AG08396 (cell line): ENCODE measurements at places on chromosomes 2 and 18.
A peak's percentile ranks its signal among the peaks of the same experiment; 100 is the strongest.

DNA sequence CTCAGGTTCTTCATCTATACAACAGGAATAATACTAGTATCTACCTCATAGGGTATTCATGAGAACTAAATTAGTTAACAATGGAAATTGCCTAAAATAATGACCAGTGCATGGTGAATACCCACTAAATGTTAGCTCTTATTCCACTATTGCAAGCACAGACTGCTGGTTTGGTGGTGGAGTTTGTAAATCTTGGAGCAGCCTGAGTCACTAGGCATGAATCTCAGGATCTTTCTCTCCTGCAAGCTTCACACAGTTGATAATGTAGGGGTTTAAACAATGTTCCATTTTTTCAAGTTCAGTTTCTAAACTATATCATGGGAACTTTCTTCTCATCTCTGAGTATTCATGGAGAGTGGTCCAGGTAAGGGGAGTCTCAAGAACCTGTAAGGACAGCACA is 84.0 kb downstream of the OSR1 start:
- DNase-seq: peak; percentile 7

GRCh38 chr2:240913810-240914644 is 7.9 kb downstream of the CROCC2 start:
- peak; percentile 76 for DNase-seq

DNA sequence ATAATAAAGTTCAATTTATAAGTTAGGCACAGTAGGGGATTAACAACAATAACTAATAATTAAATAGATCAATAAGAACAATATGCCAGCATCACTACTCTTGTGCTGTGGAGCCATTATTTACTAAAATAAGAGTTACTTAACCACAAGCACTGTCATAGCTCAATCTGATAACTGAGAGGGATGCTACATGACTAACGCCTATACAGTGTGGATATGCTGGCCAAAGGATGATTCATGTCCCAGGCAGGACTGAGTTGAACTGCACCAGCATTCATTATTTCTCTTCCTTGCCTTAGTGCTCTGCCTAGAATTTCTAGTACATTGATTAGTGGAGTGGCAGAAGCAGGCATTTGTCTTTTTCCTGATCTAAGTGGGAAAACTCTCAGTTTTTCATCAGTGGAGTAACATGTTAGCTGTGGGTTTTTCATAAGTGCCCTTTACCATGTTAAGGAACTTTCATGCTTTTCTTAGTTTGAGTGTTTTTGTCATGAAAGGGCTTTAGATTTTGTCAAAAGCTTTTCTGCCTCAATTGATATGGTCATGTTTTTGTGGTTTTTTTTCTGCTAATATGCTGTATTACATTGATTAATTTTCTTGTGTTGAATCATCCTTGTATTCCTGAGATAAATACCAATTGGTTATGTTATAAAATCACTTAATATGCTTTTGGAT is 21.7 kb downstream of the KIAA1328 start:
- peak; percentile 39 for DNase-seq

- no peak for DNase-seq
These were observed 118.7 kb downstream of the EPB41L3 start for GRCh38 chr18:5424903-5425664.

DNA sequence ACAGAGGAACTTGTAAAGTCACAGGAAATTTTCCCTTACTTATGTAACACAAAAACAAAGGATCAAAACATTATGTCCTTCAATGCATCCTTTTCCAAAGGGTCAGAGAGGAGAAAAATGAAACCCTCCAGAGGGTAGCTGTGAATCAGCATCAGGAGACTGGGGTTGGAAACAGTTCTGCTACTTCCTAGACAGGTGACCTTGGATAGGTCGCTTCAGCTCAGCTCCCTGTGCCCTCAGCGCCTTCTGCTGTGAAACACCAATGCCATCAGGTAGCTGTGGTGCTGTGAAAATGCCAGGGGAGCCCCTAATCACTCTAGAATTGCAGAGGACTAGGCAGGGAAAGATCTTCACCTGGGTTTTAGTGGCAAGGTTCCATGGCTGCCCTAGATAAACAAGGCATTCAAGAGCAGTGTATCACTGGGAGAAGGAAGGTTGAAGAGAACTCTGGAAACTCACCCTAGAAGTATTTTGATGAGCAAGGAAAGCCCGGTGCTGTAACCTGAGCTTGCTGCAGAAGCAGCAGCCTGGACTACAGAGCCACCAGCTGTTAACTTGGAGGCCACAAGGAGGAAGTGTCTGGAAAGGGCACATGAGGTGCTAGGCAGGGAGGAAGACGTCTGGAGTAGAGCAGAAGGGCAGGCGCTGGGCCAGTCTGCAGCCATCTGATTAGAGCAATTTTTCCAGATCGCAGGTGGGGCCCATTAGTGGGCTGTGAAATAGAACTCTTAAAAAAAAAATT is 100.7 kb upstream of the MCFD2 start:
- peak; percentile 92 for DNase-seq

- DNase-seq: peak; percentile 85
These were observed 108.7 kb downstream of the MAP3K20 start for GRCh38 chr2:173184031-173185004.

DNA sequence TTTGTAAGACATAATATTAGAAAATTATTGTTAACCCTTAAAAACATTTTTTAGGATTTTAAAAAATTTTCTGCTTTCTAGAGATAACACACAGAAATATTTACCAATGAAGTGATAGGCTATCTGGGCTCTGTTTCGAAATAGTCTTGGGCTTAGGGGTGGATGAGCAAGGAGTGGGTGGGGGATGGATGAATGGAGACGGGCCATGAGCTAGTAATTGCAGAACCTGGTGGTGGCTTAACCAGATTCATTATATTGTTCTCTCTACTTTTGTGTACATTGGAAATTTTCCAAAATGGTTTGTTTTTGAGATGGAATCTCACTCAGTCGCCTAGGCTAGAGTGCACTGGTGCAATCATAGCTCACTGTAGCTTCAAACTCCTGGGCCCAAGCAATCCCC is 89.6 kb downstream of the TCF7L1 start:
- no peak for DNase-seq

DNA sequence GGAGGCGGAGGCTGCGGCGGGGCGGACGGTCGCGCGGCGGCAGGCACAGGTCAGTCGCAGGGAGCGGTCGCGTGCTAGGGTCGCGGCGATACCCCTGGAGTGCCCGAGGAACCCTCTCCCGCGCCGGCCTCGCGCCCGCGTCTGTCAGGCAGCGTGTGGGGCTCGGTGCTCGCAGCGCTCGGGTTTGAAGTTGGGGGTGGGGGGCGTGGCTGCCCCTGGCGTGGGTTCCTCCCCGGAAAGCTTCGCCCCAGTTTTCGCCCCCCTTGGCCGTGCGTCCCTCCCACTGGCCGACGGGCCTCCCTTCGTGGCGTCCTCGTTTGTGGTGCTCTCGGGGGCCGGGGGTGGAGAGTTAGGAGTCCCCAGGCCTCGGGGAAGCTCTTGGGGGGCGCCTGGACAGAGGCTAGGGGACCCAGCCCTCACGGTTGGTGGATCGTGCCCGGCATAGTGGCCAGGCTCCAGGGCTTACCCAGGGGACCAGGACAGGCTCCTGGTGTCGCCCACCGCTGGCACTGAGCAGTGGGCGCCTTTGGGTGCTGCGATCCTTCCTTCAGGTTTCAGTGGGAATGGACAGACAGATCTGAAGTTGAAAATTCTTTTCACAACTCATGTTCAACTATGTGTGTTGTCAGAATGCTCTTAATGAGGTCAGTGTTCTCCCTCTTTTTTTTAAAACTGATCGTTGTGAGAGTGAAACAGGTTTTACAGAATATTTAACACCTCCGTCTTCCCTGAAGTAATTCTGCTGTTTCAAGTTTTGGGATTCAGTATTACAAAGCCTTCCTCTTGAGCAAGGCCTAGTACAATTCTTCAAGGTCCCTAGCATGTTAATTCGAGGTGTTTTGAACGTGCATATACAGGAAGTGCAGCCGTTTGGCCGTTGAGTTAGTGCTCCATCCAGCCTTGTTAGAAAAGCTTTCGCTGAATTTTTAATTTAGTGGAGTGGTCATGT is 604 bp downstream of the RALBP1 start:
- peak; percentile 51 for DNase-seq

- no peak for DNase-seq
These were observed 1378.4 kb upstream of the PIK3C3 start for GRCh38 chr18:40576507-40577115.

DNA sequence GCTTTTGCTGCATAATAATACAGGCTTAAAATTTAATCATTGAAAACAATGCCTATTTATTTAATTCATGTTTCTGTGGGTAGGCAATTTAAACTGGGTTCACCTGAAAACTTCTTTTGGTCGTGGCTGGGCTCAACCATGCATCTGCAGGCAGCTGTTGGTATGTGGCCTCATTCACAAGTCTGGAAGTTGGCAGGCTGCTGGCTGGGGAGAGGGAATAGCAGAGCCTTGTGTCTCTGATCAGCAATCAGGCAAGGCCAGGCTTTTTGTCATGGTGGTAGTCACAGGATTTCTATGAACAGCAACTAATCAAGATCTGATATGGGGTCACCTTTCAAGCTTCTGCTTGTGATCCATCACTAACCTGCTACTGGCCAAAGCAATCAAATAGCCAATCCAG is 130.1 kb upstream of the KCNJ3 start:
- no peak for DNase-seq

DNA sequence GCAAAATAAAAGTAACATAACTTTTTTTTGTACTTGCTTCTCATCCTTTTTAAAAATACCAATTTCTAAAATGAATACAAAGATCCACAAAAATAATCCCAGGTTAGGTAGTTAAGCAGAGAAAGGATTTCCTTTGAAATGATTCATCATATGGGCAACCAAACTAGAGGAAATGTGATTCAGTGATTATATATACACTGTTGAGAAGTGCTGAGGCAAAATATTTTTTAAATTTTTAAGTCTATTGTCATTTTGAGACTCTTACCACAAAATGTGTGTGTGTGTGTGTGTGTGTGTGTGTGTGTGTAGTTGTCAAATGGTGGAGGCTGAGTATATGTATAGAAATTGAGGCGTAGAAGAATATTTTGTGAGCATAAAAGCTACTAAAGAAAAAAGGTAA is 1075.3 kb downstream of the LRP1B start:
- DNase-seq: peak; percentile 18

- no peak for DNase-seq
These were observed 699.7 kb upstream of the ZNF804A start for GRCh38 chr2:183898641-183899040.
